Nucleus accumbens (tissue), 56 donors: ENCODE measurements at places on chromosomes 6 and 20.

DNA sequence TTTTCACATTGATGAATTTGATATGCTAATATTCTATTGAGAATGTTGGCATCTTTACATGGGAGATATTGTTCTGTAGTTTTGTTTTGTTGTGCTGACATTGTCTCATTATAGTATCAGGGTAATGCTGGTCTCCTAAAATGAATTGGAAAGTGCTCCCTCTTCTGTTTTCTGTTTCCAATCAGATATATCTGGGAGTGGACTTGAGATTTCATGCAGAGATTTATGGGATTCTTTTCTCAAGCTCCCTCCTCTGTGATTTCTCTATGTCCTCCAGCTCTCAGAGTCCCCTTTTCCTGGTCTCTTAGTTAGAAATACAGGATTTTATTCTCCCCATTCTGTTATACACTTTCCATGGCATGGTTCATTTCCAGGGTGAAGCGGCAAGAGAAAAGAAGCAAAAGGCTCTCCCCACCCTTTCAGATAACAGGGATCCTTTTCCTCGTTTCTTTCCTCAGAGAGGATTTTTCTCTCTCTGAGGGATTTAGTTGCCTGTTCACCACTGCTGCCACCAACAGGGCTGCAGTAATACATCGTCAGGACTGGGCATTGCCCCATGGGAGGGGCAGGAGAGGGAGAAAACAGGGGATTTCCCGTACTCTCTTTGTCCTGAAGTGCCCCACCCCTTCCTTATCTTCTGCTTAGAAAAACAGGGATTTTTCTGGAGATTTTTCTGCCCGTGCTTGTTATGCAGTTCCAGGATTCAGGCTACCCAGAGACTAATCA lies 59.3 kb upstream of the STMND1 start:
- DNase-seq: peak; percentile 13

DNA sequence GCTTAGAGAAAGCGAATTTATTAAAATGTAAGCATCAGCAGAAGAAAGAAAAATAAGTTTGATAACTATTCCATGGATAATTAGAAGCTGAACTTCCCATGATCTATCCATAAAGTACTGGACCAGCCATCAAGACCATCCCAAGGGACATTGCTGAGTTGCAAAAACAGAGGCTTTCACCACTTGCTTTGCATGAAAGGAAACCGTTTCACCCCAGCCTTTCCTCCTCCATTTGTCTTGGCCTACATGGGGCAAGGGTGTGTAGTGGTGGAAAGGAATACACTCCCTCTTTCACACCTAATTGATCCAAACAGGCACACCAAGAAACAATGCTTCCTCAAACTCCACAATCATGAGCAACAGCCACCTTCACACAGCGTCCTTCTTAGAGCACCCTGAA lies 10.4 kb downstream of the HIVEP2 start:
- no peak for DNase-seq

GRCh38 chr20:32544893-32545840 lies 40.0 kb downstream of the NOL4L start:
- no peak for DNase-seq

DNA sequence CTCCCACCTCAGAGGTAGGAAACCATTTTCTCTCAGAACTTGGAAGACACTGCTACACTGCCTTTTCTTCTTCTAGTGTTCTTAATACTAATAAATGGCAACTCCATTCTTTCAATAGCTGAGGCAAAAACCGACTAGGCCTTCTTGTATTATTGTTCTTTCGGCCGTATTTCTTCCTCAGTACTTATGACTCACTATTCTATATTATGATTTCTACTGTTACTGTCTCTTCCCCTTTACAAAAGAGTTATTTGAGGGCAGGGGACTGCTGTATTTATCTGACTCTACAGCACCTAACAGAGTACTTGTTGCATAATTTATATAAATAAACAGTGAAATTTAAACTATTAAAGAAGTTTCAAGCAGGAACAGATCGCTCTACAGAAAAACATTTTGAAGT lies 3.1 kb downstream of the DNAAF9 start:
- DNase-seq: no peak

- no peak for DNase-seq
Observed at GRCh38 chr20:19260412-19261090, 48.1 kb downstream of the SLC24A3 start.
